Fibroblast of pulmonary artery (primary cell): ENCODE measurements at places on chromosomes 2 and 18.

DNA sequence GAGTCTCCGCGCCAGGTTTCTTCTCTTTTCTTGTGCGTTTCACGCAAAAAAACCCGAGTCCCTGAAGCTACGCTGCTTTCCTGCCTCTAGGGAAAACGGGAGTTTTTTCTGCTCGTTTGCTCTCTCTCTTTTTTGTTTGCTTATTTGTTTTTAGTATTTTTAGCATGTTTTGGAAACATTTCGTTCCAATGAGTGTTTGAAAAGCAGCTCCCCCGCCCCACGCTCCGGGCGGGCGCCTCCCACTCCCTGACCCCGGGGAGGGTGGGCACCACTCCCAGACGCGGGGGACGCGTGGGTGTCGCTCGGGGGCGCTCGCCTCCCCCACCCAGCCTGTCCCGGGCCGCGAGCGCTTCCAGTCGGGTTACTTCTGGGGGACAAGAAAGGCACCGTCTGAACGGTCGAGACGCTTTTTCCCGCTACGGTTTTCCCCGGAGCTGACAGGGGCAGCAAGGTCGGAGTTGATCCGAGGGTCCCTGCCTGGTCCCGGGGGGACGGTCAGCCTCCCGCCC, 446 bp upstream of the EFHD1 start:
- DNase-seq, result peak; percentile 8

DNA sequence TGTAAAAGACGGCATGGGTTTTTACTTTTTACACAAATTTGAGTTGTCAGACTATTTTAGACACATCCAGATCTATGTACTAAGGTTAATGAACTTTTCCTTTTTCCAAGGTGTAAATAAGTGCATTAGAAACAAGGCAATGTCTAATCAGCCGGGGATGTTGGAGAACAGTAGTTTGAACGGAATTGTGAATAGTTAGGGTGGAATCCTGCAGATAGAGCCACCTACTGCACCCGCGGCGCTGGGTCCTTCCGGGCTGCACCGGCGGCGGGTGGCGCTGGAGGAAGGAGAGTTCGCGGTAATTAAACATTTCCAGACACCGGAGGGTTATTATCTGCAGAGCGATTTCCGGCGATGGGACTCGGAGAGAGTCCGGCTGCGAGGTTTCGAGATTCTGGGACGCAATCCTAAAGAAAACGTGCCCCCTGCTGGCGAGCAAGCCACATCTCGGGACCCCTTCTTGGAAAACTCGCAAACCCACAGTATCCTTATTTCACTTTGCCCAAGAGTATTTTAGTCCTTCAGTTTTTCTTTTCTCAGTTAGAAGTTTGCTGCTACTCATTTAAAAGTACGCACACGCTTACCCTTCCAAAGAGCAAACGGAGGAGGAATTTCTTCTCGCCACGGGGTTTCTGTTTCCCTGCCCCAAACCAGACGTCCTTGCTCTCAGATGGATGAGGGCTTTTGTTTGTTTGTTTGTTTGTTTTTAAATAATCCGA, 4.5 kb upstream of the OSR1 start:
- peak; percentile 88 for DNase-seq

GRCh38 chr2:19690429-19690828, 211.4 kb downstream of the TTC32 start:
- DNase-seq, result no peak

DNA sequence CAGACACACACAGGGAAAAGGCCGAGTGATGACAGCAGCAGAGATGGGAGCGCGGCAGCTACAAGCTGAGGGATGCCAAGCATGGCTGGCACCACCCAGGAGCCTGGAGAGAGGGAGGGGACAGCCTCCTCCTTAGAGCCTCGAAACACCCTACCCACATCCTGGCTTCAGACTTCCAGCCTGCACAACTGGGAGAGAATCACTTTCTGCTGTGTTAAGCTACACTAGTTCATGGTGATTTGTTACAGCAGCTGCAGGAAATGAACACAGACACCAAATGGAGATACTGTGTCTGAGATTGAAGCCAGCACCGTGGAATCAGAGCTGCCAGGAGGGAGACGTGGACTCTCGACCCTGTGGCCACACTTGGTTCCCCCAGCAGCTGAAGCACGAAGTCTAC, 27.5 kb upstream of the FOSL2 start:
- no peak for DNase-seq

GRCh38 chr2:314561-315336, 26.9 kb upstream of the ALKAL2 start:
- no peak for DNase-seq

DNA sequence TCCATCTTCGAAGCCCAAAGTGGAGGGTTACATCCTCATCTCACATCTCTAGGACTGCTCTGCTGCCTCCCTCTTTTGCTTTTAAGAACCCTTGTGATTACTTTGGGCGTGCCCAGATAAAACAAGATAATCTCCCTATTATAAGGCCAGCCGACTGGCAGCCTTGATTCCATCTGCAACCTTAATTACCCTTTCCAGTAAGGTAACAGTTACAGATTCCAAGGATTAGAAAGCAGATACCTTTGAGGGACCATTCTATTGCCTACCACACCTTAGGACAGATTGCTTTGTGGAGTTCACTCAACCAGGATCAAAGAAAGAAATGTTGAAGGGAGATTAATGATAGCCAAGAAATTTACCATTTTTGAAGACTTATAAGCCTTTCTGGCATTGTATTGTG, 250.8 kb upstream of the ACVR2A start:
- no peak for DNase-seq

GRCh38 chr2:239259603-239260298, 141.1 kb downstream of the HDAC4 start:
- no peak for DNase-seq

DNA sequence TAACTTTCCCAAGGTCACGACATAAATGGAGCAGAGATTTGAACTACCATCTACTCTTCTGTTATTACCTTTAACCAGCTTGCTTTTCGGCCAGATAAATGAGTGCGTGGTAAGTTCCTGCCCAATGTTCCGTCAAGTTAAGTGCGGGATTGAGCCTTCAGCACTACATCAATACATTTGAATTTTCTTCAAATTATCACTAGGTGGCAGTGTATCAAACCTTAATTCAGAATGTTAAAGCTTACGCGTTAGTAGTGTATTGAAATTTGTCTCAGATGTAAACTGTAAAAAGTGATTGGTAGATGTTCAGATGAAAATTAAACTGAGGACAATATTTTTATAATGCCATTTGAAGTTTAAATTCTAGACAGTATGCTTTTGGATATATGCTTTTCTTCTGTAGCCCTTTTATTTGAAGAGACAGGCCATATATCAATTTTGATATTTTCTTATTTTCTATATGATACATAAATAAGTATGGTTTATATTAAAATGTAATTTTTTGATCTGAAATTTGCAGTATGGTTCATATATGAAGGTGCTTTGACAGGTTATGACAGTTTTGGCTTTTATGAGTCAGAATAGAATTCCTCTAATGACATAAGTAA, 681.3 kb downstream of the ADCYAP1 start:
- DNase-seq, result peak; percentile 62

DNA sequence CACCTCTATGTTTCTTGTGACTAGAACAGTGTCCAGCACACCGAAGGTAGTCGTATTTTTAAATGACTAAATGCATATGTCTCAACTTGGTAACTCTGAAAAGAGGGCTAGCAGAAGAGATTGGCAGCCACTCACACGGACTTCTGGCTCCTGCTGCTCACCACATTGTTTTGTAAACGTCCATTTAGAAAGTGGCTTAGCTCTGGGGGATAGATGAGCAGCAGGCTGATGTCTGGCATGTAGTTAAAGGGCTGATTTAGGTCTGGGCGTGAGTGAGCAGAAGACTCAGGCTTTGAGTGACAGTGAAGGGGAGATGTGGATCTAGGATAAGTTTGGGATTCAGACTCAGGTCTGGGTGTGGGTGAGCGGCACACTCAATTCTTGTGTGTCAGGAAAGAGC, 372.9 kb upstream of the HS6ST1 start:
- no peak for DNase-seq

DNA sequence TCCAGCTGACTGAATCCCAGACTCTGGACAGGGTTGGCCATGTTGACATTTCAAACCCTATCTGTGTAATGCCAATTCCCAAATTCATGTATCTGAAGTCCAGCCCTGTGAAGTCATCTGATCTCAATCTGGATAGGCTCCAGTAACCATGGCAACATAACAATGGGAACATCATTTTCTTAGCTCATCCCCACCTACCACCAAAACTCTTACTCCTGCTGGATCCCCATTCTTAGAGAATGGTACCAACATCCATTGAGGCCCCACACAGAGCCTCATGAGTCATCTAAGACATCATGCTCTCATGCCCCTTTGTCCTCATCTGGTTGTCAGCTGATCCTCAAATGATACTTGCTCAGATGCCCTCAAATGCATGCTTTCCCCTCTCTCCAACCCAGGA, 58.9 kb upstream of the TEX51 start:
- no peak for DNase-seq

- DNase-seq, result peak; percentile 36
Observed at GRCh38 chr2:109694190-109694589, 80.0 kb downstream of the SOWAHC start.

GRCh38 chr18:62717169-62717924, 2.0 kb downstream of the PHLPP1 start:
- DNase-seq, result peak; percentile 48

- DNase-seq, result no peak
Observed at GRCh38 chr2:197309691-197310231, 819 bp downstream of the ANKRD44 start.

GRCh38 chr2:39728941-39729351, 50.1 kb downstream of the THUMPD2 start:
- DNase-seq, result peak; percentile 55

- DNase-seq, result no peak
Observed at GRCh38 chr2:133086176-133086575, 416.2 kb upstream of the LYPD1 start.

DNA sequence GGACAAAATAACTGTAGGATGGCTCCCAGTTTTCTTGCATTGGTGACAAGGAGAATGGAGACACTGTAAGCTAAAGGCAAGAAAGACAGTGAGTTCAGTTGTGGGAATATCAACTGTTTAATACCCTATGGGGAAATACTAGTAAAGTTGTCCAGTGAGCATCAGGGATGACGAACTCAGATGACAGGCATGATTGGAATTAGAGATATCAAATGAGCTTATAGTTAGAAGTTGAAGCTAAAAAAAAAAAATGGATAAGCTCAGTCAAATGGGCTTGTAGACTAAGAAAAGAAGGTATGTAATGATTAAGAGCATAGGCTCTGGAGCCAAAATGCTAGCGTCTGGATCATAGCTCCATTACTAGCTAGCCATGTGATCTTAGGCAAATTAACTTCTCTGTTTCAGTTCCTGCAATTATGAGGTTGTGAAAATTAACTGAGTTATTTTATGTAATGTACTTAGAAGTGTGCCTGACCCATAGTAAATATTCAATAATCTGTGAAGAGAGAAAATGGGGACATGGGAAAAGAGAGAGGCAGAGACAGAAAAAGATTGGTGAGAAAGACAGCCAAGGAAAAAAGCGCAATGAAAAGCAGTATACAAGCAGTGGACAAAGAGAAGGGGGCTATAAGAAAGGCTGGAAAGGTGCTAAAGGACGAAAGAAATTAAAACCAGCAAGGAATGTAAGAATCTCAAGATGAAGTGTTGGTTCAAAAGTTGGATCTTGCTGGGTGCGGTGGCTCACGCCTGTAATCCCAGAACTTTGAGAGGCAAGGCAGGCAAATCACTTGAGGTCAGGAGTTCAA, 95.7 kb upstream of the SLC39A10 start:
- peak; percentile 93 for DNase-seq
